ENCODE measurements at places on chromosomes 5 and 9. TPM values are rescaled to one million over a fixed set of nuclear protein-coding genes. Genes with fewer than 3 reads are reported as not detected.

GRAMD2B gene
- total RNA-seq: 18.7 TPM

PIP5K1B gene
- 0.30 TPM for total RNA-seq

WNT8A gene
- not detected for total RNA-seq

DNA sequence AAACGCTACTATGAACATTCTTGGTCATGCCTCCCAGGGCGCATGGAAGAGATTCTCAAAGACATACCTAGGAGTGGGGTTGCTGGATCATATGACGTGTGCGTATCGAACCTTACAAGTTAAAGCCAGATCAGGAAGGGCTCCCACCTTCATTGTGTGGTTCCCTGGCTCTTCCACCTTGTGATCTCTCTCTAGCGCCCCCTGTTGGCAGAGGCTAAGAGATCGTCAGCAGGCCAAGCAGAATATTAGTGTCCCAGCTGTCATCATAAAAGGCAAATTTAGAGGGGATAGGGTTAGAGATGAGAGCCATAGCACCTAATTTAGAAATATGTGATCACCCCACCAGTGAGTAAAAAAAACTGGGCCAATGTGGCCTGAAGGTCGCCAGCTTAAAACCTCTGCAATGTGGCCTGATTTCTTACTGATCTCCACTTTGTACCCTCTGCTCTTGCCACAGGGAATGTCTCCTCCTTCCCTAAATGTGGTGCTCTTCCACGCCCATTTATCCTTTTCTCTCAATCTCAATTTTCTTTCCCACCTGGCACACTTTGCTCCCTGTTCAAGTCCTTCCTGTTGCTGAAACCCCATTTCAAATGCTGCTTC is 91.7 kb upstream of the SHB start:
- DNase-seq: peak; percentile 67

DNA sequence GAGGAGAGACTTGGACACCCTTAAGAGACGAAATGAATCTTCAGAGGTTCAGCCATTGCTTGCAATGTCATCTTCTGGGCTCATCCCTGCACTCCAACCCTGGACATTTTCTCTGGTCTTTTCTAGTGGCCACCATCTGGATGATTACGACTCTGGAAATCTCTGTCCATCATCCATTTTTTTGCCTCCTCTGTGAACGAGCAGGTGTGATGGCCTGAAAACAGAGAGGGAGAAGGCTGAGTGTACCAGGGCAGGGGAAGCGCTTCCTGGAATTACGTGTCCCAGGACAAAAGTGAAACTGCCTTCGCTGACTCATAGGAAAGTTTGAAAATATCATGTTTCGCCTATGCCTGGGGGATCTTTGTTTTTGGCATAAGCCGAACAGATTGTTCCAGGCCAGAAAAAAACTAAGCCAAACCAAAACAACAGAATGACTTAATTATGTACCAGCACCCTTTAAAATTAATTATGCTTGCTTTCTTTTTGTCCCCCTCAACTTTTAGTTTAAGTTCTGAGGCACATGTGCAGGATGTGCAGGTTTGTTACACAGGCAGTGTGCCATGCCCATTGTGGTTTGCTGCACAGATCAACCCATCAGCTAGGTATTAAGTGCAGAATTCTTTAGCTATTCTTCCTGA is 31.9 kb downstream of the ANKRD33B start:
- DNase-seq: peak; percentile 43

DNA sequence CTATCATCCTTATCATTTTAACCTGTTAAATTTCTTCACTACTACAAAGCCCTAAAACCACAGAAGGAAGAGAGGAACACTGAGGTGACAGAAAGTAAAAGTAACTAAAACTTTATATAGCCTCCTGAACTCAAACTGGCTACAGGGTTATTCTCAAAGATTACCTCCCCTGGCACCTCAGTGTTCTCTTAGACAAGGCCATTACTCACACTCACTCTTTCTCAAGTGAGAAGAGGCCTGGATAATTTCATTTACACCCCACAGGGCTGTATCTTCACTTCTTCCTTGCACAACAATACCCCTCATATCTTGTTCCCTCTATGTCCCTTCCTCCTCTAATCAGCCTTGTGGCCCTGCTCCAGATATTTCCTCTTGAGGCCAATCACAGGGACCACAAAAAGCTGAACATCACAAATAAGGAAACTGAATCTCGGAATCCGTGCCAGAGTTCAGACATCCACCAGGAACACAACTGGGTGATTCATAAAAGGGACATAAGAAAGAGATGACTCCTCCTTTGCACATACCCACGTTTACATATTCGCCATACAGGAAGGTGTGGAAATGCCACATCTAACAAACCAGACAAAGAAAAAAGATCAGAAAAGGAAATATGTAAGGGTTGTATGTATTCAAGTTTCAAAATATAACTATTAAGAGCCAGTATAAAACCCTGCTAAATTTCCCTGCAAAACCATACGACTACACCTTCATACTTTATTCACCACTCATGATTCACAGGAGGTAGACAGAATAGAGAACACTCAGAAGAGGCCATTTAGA is 1.7 kb upstream of the KLHL3 start:
- no peak for DNase-seq

- no peak for DNase-seq
Observed at GRCh38 chr5:80738466-80738865, 83.7 kb upstream of the DHFR start.

DNA sequence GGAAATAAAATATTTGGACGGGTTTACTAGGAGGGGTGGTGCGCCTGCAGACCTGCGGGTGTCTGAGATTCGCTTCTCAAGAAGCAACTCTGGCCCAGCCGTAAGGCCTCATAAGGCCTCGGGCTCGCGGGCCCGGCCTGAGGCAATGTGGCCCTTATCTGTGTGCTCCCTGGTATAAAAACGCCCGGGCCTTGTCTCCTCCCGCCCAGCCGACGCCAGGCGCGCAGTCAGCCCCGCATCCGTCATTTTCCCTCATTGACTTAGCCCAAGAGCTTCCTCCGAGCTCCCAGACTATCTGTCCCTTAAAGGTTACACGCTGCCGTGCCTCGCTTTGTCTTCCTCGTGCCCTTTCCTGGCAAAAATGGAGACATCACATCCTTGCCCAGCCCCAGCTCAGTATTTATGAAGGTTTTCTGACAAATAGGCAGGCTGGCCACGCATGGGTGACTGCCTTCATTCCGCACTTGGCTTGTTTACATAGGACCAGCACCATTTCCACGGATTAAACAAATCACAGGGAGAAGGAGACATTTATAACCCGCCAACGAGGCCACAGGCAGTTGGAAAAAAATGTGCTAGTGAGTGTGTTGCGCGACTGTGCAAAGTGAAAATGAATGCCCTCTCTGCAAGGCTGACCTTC is 74.5 kb upstream of the TBCA start:
- DNase-seq: no peak

DNA sequence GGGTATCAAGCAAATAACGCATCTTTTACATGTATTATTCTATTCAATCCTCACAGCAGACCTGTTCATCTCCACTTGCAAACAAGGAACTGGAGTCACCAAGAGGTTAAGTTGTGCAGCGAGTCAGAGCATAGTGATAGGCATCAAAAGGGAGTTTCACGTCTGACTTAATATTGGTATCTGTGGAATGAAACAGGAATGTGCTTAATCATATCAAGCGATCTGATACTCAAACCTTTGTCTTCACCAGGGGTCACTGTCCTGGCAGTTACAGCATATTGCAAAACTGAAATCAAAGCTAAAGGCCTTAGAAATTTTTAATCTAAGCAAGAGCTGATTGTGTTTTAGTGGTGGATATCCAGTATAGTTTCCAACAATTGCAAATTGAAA is 271.6 kb downstream of the PLK2 start:
- no peak for DNase-seq

DNA sequence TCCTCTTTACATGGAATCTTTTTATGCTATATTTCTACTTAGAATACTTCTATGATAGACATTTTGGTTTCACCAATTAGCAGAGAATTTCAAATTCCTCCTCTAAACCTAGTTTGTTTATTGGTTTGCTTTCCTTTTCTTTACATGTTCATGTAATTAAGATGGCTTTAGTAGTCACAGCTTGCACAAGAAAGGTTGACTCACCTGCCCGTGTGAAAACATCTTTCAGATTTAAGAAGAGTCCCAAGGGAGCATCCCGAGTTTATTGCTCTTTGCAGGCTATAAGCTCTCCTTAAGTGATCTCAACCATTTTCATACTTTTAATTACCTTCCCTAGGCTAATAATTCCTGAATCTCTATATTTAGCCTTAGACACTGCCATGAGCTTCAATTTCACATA is 28.9 kb downstream of the TYRP1 start:
- DNase-seq: no peak

GRCh38 chr9:21864505-21864904 is 62.1 kb downstream of the MTAP start:
- DNase-seq: no peak

- no peak for DNase-seq
Observed at GRCh38 chr5:127885176-127885575, 182.0 kb downstream of the CCDC192 start.

- no peak for DNase-seq
Observed at GRCh38 chr5:4082966-4083564, 487.4 kb downstream of the IRX1 start.

All from left lobe of liver (tissue), 2 donors.